Osteocyte (in vitro differentiated cells): ENCODE measurements at places on chromosomes 3 and 15.

DNA sequence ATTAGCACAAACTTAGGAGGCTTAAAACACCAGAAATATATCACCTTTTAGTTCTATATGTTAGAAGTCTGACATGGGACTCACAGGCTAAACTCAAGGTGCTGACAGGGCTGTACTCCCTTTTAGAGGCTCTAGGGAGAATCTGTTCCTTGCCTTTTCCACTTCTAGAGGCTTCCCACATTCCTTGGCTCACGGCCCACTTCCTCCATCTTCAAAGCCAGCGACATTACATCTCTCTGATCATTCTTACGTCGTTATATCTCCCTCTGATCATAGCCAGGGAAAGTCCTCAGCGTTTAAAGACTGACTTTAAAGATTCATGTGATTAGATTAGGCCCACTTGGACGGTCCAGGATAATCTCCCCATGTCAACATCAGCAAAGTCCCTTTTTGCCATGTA, 166.3 kb downstream of the GREM1 start:
- DNase-seq = no peak

DNA sequence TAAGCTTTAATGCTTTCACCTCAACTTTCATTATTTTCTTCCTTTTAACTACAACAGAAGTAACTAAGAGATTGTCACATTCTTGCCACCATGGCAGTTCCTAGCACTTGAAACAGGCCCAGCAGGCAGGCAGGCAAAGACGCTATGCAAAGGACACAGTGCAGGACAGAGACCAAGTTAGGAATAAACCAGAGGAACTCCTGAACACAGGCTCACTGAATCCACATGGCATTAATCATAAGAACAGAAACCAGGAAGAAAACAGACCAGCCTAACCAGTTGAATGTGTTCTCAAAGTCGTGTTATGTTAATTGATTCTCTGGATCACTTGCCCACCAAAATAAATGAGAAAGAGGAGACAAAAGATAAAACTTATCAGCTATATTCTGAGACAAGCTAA, 397.6 kb downstream of the TBL1XR1 start:
- no peak for DNase-seq

GRCh38 chr3:48656061-48656840, 6.4 kb downstream of the CELSR3 start:
- no peak for DNase-seq

GRCh38 chr3:43144761-43145490, 39.0 kb upstream of the POMGNT2 start:
- DNase-seq = no peak

DNA sequence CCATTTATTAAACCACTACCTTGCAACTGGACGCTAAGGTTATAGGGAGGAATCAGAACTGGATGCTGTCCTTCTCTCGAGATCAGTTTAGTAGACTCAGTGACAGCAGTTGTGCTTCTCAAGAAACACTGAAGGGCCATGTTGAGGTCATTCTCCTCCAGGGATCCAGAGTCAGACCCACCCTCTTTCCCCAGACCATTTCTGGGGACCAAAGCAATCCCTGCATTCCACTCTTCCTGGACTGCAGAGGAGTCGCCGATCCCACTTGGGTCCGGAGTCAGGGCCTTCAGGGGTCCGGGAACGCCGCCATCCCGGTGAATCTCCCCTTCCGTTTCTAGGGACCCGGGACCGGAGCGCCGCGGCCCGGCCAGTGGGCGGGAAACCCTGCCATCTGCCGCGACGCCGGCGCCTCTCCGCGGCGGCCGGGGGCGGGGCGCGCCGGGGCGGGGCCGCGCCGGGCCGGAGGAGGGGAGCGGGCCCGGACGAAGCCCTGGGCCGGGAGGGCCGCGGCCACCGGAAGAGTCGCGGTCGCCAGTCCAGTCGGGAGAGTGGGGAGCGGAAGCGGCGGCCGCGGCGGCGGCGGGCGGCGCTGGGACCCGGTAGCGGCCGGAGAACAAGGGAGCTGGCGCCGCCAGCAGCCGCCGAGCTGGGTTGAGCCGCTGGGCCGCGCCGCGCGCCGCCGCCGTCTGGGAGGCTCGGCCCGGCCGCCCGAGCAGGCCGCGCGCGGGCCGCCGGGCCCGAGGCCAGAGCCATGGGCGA, at the start of gene DVL3:
Gene DVL3, plus strand, starts transcription at position 493 of the 759 bp plus-strand sequence. Its CDS starts 259 bp downstream, at position 752.
- peak; percentile 89 for DNase-seq

- DNase-seq = no peak
Observed at GRCh38 chr3:177378168-177378567, 180.9 kb upstream of the TBL1XR1 start.

GRCh38 chr15:70192041-70192440, 94.3 kb upstream of the TLE3 start:
- DNase-seq = no peak

- DNase-seq = no peak
Observed at GRCh38 chr3:71944482-71945065, 159.6 kb upstream of the PROK2 start.

GRCh38 chr15:68299436-68299835, 21.9 kb downstream of the FEM1B start:
- DNase-seq = no peak

DNA sequence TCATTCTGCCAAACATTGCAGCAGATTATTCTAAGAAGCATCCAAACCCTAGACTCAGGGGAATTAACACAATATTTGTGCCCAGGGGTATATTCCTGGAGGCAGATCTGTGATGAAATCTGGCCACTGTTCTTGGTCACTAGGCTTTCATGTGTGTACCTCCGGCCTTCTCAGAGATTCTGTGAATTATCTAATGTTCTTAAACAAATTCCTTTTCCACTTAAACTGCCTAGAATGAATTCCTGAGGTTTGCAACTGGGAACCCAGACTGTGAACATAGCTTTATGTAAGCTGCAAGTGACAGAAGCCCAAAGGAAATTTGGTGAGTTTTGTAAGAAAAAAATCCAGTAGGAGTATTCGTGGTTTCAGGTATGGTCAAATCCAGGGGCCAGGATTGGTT, 20.7 kb upstream of the CTNNB1 start:
- DNase-seq = no peak

GRCh38 chr3:50303013-50303815, at the start of gene HYAL1:
Gene HYAL1, minus strand, starts transcription at chr3:50303574. Its CDS starts 618 bp downstream, at chr3:50302956.
- no peak for DNase-seq

DNA sequence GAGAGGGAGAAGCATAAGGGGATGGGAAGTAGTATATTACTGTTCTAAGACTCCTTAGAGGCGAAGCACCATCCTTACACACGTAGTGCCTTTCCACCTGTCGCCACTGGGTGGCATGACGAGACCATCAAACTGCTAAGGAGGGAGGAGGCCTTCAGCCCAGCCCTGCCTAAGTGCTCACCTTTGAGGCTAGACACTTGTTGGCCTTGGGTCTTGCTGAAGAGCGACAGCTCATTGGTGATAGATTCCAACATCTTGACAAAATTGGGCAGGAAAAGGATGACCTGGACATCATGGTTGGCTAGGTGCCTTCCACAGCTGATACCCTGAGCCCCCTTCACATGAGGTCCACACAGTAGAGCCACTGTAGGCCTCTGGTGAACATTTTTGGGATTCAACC, 19.6 kb downstream of the CLK3 start:
- no peak for DNase-seq

GRCh38 chr3:77321646-77322045, 281.7 kb downstream of the ROBO2 start:
- DNase-seq = no peak

GRCh38 chr15:88814393-88814792, 11.2 kb downstream of the ACAN start:
- DNase-seq = no peak

GRCh38 chr3:22474706-22475445, 723.9 kb upstream of the ZNF385D start:
- DNase-seq = no peak

DNA sequence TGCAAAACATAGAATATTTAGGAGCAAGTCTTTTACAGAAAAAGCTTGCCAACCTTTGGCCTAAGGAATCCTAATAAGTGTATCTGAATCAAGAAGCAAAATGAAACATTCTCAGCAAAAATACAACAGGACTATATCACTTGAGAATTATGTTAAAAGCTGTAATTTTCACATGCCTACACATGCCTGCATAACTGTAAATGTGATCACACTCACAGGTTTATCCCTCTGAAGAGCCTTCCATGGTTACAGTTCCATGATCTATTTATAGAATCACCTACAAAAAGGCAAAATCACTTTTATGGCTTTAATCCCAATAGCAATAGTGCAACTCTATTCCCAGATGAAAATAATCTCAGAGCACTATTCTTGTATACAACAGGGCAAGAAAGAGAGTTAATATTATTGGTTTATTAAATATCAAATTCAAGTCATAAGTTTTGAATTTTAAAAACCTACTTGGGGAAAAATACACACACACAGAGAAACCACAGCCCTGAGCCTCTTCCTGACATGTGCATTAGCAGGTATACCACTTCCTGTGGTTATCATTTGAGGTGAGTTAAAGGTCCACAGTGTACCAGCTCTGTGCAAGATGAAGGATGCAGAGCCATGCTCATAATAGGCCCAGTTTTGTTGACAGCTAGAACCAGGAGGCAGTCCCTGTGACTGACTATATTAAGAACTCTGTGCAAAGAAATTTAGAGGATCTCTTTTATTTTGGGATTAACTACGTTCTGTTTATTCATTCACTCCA, 252.5 kb upstream of the TGFBR2 start:
- DNase-seq = no peak

- DNase-seq = no peak
Observed at GRCh38 chr3:29070959-29071634, 209.8 kb upstream of the RBMS3 start.

GRCh38 chr15:87572381-87572910, 684.1 kb downstream of the NTRK3 start:
- no peak for DNase-seq

DNA sequence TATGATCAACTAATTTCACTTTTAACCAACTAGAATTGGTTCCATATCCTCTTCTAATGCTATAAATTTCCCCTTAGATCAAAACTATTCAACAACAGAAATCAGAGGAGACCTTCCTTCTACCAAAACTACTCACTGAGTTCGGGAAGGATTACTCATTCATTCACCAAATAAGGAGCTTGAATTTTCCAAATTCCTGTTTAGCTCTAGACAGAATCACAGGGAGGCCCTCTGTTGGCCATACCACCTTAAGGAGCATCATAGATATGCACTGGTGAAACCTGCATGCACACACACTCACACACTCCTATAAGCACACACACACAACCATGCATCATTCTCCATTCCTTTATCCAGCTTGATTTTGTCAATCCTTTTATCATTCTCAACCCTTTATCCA, 49.0 kb downstream of the SUCLG2 start:
- no peak for DNase-seq

DNA sequence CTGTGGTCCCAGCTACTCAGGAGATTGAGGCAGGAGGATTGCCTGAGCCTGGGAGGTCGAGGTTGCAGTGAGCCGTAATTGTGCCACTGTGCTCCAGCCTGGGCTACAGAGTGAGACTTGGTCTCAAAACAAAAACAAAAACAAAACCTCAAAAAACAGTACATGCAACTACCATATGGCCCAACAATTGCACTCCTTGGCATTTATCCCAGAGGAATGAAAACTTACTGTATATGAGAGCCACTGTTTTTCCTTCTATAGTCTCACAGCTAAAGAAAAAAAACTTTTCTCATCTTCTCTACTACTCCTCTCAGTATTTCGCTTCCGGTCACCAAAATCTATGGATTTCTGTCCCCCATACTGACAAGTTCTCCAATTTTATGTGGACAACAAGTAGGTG, 84.3 kb downstream of the FLNB start:
- no peak for DNase-seq

GRCh38 chr3:147655236-147655635, 246.1 kb downstream of the ZIC1 start:
- no peak for DNase-seq

DNA sequence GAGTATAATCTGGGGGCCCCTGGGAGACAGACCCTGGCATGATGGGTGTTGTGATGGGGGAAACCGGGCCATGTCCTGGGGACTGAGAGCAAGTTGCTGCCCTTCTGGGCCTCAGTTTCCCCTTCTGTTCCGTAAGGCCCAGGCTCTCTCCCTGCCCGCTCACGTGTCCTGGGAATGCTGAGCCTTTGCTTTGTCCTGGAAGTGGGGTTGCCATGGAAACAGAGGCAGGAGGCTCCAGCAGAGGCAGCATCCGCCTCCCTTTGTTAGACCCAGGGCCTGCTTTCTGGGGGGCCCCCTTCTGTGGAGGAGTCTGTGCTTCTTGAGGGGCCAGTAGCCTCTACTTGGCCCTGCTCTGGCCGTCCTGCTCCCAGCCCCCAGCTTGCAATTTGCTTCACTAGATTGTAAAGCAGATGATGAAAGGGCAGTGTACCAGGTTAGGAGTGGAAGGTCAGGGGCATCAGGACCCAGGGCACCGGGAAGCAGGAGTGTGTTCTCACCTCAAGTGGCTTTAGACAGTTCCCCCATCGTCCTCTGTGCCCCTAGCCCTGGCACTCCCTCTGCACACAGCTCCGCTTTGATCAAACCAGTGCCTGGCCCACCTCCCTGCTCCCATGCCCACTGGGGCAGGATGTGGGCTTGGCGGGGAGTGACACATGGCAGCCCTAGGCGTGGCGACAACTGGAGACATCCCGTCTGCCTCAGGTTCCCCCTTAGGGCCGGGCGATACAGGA, 105.6 kb downstream of the FBLN2 start:
- no peak for DNase-seq

DNA sequence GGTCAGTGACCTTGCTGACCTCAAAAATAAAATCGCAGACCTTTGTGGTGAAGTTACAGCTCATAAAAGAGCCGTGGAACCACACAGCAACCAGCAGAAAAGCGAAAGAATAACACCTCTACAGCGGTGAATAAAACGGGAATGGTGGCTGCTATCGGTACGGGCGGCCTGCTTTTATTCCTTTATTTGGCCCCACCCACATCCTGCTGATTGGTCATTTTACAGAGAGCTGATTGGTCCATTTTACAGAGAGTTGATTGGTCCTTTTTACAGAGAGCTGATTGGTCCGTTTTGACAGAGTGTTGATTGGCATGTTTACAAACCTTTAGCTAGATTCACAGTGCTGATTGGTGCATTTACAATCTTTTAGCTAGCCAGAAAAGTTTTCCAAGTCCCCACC, 80.7 kb upstream of the ATP10A start:
- DNase-seq = no peak

DNA sequence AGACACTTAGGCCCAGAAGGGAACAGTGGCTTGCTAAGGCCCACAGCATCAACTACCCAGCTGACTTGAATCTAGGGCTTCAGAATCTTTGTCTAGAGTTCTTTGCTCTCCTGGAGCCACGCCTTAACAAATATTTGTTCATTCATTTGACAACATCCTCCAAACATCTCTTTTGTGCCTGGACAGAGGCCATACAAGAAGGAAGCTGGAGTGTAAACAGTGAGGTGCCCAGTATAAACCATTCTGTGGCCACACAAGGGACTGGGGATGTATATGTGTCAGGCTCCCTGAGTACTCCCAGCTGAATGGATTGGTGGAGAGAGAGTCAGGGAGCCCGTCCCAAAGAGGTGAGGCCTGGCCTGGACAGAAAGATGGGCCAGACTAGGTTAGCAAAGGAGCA, 3.4 kb downstream of the CIB2 start:
- no peak for DNase-seq

- no peak for DNase-seq
Observed at GRCh38 chr3:64133987-64134386, 91.3 kb downstream of the PRICKLE2 start.

GRCh38 chr15:52143873-52144272, 31.3 kb upstream of the BCL2L10 start:
- DNase-seq = no peak

- DNase-seq = no peak
Observed at GRCh38 chr3:3013317-3014052, 96.7 kb downstream of the IL5RA start.
